Hepatocyte (in vitro differentiated cells): ENCODE measurements at places on chromosomes 16 and 17.

DNA sequence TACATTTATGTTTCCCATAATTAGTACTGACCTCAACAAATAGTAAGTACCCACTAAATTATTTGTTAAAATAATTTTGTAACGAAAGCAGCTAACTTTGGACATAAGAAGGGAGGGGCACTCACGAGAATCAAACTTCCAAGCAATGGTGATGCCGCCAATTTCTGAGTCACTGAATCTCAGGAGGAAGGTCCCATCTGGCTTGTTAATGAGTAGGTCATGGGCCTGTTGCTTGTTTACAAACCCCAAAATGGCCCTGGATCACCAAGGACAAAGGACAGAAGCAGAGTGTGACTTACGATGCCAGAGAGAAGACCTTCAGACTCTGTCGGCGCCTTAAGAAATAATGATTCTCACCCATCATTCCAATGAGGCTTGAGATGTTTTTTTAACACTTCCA lies 15.8 kb upstream of the GHDC start:
- no peak for DNase-seq

GRCh38 chr17:8674344-8675305 lies 44.1 kb upstream of the MYH10 start:
- DNase-seq = no peak

GRCh38 chr16:25270577-25270976 lies 12.9 kb upstream of the ZKSCAN2 start:
- no peak for DNase-seq

DNA sequence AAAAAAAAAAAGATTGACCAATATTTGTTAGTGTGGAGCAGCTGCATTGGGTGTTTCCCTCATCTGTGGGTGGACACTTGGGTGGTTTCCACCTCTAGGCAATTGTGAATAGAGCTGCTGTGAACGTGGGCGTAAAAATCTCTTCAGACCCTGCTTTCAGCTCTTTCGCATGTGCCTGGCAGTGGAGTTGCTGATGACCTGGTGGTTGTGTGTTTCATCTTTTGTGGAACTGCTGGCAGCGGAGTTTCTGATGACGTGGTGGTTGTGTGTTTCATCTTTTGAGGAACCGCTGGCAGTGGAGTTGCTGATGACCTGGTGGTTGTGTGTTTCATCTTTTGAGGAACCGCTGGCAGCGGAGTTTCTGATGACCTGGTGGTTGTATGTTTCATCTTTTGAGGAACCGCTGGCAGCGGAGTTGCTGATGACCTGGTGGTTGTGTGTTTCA lies 21.4 kb downstream of the ZC3H18 start:
- DNase-seq = no peak

GRCh38 chr17:81676906-81677305 lies 6.7 kb downstream of the ARL16 start:
- DNase-seq = no peak

- DNase-seq = peak; percentile 68
Measured at GRCh38 chr17:44556166-44556831, 985 bp upstream of the FZD2 start.

DNA sequence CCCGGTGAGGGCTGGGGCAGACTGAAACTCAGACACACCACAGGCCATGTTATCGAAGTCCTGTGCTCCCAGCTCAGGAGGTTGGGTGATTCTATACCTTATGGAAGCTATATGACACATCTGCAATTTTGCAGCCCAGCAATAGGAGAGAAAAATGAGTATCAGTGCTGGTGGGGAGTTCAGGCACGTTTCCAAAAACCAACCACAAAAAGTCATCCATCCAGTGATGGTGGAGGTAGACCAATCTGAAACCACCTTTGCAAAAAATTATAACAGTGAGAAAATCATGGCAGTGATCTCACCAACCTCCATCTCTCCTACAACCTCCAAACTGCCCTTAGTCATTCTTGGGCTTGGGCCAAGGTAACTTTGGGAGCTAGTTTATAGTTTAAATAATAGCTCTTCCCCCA lies 327.9 kb downstream of the SLC39A11 start:
- no peak for DNase-seq

DNA sequence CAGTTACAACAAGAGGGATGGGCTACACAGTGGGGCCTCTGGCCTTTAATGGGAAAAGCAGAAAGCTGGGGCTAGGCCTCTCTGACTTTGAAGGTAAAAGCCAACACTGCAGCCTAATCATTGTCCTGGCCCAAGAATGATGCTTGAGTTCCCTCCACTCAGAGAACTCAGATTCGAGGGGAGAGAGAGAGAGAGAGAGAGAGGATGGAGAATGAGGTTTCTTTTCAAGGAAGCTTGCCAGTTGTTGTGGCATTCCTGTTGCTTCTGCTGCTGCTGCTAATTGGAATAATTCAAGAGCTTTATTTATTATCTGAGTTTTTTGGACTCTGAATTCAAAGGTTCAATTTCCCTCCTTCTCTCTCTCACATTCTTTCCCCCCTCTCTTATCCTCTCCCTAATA lies 144.6 kb upstream of the IRX6 start:
- DNase-seq = no peak

DNA sequence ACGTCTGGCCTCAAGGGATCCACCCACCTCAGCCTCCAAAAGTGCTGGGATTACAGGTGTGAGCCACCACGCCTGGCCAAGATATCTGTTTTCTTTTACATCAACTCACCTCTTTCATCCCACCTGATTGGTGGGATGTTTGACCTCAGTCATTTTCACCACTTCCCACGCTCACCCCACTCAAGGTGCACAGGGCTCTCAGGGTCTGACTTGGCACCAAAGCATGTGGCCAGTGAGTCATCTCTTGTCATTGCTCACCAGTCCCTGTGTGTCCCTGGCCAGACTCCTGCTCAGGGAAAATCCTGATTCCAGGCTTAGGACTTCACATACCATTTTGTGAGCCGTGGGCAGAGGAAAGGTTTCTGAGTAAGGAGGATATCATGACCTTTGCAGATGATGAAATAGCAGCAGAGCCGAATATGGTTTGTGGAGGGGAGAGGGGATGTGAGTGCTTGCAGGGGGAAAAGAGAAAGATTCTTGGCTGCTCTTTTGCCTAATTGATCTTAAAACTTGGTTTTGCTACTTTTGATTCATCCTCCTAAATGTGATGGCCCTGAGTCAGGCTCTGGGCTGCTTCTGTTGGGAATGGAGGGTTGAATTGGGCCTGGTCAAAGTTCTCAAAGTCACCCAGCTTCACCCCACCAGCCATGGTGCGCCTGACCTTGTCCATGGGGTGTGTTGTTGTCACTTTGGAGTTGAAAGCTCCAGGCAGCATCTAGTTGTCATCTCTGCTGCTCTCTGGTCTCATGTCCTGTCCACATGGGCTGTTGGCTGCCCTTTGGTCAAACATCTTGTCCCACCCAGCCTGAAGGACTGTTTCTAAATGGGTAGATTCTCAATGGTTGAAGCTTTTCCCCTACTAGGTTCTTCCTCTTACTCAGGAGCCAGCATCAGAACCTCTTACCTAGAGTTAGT lies 6.0 kb upstream of the KCNH6 start:
- DNase-seq = no peak

GRCh38 chr17:55487695-55488432 lies 23.4 kb downstream of the SMIM36 start:
- DNase-seq = peak; percentile 40

GRCh38 chr16:15864939-15865338 lies 8.1 kb upstream of the MYH11 start:
- no peak for DNase-seq

DNA sequence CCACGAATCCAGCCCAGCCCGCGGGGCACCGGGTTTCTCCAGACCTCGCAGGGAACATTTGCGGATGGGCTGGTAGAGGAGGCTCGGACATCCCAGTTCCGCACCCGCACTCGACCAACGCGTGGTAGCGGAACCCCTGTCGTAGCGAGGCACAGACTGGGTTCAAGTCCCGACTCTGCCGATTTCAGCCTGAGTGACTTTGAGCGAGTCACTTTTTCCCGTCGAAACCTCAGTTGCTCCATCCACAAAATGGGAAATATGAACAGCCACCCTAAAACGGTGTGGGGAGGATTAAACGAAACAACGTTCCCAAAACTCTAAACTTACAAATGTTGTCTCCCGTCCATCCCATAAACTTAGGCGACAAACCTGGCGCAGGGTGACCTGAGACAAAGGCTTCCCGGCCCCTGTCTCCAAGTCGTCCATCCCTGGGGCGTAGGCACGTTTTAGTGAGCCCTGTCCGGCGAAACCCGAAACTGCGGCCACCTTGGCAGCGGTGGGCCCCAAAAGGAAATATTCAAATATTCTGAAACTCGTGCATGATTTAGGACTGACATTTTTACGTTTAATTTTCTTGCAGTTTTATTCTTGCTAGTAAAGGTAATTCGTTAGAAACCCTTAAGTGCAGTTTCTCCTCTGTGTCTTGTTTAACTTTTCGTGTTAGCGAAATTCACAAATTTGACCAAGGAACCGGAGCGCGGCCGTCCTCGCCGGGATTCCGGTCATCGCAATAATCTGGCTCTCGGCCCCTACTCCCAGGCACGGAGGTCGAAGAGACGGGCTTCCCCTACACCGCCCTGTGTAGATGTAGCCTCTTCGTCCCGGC lies 1.9 kb upstream of the MLLT6 start:
- DNase-seq = no peak

- DNase-seq = peak; percentile 69
Measured at GRCh38 chr17:13437966-13438779, 163.6 kb downstream of the HS3ST3A1 start.

DNA sequence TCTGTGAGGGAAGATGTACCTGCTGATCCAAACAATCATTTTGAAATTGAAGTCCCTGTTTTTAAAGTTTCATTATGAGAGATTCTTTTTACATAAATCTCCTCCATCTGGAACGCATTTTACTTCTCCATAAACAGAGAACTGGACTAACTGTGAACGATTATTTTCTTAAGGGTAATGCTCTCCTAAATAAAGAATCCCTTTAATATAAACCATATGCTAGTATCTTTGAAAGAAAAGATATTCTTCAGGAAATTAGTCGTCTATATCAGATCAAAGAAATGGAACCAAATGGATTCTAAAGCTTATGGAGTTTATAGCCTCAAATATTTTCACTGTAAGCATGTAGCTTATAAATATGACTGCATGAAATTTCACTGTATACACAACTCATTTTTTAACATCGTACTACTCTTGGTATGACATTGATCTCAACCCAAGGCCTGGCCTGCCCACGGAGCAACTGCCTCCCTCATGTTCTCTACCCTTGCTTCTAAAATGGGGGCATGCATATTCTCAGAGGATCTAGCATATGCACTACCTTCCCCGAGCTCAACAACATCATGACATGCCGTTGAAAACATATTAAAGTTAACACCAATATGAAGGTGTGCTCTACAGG lies 66.4 kb downstream of the MYH10 start:
- no peak for DNase-seq

DNA sequence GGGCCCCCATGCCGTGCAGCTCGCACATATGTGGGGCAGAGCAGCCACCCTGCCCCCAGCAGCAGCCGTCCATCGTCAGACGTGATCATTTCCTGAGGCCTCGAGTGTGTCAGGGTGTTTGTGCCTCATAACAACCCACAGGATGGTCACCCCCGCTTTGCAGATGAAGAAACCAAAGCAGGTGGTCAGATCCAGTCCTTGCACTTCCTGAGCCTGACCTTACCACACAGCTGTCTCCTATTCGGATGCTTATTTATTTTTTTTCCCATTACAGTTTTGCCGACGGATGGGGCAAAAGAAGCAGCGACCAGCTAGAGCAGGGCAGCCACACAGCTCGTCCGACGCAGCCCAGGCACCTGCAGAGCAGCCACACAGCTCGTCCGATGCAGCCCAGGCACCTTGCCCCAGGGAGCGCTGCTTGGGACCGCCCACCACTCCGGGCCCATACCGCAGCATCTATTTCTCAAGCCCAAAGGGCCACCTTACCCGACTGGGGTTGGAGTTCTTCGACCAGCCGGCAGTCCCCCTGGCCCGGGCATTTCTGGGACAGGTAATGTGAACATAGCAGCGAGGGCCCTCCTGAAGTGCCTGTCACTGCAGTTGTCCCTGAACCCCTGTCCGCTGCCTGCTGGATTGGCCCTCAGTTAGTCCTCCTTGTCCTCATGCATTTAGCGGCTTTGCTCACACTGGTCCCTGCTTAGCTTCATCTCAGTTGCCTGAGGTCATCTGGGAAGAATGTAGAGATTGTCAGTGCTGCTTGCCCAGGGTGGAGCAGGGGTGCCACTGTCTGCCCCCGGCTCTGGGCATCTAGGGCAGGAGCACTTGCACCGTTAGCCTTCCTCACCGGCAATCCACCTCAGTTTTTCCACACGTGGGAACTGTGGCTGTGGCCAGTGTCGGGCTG lies 1.4 kb downstream of the MPG start:
- no peak for DNase-seq

DNA sequence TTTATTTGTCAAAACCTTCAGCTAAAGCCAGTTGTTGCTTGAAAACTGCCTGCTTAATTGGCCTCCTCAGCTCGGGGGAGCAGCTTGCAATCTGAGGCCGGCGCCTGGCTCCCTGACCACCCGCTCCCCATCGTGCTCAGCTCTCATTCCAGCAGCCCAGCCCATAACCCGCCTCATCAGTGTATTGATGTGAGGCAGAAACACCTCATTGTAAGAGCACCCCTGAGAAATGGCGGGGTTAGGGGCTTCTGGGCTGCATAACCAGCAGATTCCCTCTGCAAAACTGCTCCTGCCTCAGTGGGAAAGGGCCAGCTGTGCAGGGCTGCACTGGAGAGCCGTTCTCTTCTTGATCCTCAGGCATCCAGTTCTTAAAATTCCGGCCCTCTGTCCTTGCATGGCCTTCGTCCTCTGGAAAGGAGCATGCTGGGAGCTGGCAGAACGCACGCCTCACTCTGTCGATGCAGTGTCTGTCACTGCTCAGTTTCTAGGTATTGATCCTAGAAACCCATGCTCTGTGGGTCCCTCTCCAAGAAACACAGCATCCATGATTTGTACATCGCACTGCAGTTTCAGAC lies 113.8 kb upstream of the CHMP6 start:
- no peak for DNase-seq

GRCh38 chr17:57447990-57448758 lies 191.9 kb downstream of the MSI2 start:
- no peak for DNase-seq

- DNase-seq = no peak
Measured at GRCh38 chr17:2387086-2388019, 13.5 kb downstream of the MNT start.

- DNase-seq = no peak
Measured at GRCh38 chr16:88376835-88377726, 5.7 kb upstream of the ZNF469 start.

- DNase-seq = no peak
Measured at GRCh38 chr16:67417333-67418061, 1.2 kb upstream of the ZDHHC1 start.

GRCh38 chr17:67663457-67663856 lies 54.3 kb upstream of the NOL11 start:
- no peak for DNase-seq

DNA sequence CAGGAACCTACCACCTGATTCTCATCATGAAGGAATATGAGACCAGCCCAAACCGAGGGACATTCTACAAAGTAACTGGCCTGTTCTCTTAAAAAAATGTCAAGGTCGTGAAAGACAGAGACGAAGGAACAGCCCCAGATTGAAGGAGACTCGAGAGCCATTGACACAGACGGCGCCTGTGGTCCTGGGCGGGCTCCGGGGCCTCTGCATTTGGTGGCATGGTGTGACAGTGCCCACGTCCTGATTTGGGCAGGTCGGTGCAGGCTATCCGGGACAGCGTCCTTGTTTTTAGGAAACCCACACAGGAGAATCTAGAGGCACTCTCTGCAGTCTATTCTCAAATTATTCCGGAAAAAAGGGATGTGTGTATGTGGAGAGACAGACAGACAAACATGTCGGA lies 64.1 kb downstream of the ADCY9 start:
- no peak for DNase-seq
